ENCODE measurements at places on chromosomes 12 and 14. TPM values are rescaled to one million over a fixed set of nuclear protein-coding genes. Genes with fewer than 3 reads are reported as not detected.
A peak's percentile ranks its signal among the peaks of the same experiment; 100 is the strongest.

- DNase-seq: no peak
Observed at GRCh38 chr12:95837240-95838038, 21.3 kb upstream of the SNRPF start.

DNA sequence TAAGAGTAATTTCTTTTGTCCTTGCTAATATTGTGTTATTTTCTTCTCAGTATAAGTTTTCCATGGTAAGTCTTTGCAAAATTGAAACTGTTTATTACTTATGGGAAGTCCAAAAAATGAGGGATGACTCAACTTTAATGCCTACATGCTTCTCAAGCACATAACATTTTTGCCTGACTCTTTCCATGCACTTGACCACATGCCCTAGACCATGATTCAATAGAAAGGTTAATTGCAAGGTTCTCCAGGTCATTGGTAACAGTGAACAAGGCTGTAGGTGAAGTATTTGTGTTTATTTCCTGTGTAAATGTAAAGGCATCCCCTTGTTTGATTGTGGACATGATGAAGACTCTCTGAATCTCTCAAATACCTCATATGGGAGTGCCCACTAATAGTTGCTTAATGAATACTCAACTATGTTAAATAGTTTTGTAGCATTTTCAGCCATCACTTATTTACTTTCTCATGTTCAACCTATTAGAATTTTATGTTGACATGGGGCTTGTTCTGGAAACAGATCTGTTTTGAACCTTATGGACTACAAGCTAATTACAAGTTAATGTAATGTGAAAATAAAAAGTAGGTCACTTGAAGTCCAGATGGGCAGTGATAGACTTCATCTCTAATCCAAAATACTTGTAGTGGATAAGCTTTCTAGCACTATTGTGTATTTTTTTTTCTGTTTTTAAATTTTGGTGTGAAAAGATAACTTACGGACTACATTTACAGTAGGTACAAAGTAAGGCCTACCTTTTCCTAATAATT lies 131.7 kb downstream of the TMTC2 start:
- no peak for DNase-seq

DNA sequence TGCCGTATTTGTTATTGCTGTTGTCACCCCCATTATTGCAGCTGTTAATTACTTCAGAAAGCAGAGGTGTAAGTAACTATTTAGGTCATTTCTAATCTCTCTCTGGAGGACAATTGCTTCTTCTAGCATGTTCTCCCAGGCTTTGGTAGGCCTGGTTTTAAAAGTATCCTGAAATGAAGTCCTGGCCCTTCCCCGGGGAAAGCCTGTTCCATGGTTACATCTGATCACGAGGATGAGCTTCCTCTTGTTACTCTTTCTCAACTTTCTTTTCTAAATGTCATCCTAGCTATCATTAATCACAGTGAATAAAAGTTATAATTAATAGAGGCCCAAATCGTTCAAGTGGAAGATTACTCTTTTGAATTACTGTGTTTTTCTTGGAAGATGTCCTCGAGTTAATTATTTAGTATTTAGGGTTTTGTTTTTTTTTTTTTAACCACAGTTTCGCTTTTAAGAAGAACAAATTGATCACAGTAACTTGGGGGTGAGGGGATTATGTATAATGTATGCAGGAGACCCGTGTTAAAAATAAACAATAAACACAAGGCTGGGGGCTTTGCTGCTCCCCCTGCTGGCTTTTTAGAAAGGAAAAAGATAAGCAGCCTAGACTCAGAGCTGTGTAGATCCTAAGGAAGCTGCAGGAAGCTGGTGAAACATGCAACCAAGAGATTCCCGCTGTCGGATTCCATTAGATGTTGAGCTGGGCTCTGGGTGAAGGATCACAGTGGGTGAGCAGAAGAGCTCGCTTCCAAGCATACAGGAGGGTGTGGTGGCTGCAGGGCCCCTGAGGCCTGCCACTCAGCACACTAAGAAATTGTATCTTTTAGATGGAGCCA lies 420.1 kb downstream of the FUT8 start:
- no peak for DNase-seq

- DNase-seq: no peak
Observed at GRCh38 chr12:94872971-94873733, 130.3 kb downstream of the NDUFA12 start.

DNA sequence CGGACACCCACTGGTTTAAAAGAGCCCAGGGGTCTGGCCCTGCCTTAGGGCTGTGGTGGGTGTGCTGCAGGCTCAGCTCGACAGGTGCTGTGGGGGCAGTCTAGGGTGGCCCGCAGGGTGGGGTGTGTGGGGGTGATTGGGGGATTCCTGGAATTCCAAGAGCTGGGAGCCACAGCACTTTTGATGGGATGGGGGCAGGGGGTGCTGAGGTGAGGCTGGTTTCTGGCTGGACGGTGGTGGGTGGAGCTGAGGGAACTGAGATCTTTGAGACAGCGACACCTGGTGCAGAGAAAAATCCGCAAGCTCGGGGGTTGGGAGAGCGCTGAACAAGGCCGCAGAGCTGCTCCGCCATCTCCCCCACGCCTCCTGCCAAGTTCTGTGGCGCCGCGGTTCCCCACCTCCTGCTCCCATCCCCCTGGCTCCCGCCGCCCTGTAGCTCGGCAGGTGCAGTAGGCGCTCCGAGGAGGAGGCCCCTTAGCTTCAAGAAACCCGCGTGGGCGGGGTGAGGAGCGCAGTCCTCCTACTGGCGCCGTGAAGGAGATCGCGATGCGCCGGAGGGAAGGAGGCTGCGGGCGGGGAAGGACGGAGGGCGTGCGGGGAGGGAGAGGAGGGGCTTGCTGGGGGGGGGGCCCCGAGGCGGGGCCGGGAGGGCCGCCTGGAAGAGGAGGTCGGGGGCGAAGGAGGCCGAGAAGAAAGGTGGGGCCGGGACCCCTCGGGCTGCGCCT lies 1.3 kb upstream of the TEDC1 start:
- DNase-seq: peak; percentile 80

GRCh38 chr12:581321-581720 lies 81.9 kb downstream of the NINJ2 start:
- DNase-seq: no peak

DNA sequence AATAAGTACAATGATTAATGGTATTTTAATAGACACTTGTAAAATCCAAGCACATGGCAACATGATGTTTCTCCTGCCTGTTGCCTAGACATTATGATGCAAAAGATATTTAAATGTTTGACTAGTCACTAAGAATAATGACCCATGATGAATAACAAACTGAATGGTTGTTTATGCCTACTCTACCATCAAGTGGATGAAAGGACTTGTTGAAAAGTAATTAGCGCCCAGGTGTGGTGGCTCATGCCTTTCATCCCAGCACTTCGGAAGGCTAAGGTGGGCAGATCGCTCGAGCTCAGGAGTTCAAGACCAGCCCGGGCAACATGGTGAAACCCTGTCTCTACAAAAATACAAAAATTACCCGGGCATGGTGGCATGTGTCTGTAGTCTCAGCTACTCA lies 30.7 kb downstream of the KIF21A start:
- DNase-seq: no peak

DNA sequence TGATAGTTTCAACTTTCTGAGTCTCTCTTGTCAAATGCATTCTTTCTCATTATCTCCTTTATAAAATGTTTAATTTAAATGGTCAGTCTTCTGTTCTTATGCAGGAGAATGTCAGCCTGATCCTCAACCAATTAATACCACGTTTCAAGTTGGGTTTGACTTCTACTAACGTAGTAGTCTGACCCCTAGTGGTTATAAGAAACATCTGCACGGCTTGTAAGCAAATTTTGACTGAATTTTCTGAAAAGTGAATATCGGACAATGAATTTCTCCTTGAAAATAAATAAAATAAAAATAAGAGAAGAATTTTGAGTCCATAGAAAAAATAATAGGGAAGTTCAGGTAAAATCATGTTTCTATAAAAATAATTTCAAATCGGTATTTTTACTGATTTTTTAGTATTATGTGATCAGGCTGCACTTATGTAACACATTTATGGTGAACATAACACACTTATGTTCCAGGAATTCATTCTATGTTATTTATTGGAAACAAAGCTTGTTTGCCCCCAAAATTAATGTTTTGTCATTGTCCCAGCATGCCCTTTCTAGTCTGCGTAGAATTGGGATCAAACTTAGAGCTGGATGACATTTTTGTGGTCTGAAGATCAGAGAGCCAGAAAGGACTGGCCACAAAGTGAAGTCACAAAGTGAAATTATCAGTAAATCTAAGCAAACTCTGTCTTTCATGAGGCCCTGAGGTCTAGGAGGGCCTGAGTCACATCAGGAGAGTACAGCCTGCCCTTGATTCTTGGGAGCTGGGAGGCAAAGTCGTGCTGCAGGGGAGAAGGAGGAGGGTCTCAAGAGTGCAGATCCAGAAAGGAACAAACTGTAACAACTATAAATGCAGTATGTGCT lies 101.2 kb upstream of the STXBP6 start:
- DNase-seq: no peak

- no peak for DNase-seq
Observed at GRCh38 chr12:117101953-117102799, 3.0 kb upstream of the TESC start.

DNA sequence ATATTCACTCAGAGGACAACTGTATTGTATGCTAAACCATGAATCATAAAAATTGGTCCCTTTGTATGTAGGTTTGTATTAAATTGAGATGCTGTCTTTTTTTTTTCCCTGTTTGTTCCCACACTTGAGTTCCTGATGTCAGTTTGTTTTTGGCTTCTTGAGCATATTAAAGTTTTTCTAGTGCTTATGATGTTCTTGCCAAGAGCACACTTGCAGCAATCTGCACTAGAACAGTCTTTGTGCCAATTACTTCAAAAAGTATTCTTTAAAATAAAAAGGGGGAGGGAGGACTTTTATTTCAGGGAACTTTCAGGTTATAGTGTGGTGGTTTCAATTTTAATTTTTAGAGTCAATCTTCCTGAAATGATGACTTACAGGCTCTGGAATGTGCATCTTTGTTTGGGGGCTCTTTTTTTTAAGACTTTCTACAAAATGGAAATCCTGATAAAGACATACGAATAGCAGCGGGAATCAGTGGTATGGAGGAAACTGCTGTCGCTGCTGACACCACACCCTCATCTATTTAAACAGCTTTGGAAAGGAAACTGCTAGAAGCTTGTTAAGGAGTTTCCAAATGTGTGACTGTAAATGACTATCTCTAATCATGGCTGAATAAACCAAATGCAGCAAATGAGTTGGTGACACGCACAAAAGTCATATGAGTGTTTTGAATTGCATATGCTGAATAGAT lies 188.6 kb downstream of the EGLN3 start:
- peak; percentile 14 for DNase-seq

DNA sequence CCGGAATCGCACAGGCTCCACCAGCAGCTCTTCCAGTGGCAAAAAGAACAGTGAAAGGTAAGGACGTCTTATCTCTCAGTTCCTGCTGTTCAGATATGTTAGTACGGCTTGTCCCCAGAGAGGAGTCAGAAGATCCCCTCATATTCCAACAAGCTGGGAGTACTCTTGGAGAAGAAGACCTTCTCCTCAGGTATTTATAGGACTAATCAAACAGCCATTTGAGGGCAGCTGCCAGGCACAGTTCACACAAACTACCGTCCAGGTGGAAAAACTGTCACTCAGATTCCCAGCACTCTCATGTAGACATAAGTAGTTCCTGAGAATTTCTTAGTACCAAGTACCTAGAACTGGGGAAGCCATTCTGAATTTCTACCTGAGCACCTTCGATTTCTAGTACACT lies 85.3 kb downstream of the EML1 start:
- no peak for DNase-seq

DNA sequence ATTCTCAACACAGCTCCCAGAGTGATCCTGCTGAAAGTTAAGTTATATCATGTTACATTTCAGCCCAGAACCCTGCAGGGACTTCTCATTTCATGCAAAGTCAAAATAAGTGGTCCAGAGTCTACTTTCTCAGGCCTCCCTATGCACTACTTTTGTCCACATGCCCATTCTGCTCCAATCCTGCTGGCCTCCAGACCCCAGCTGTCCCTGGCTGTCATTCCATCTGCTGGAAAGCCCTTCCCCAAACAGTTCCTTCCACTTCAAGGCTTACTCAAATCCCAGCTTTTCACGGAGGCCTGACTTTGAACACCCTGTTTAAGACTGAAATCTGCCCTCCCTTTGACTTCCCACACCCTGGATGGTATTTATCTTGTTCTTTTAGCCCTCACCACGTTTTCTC lies 109.8 kb upstream of the DNM1L start:
- no peak for DNase-seq

Gene ANG
- total RNA-seq: 2.2 TPM

Gene CABP1
- 2.6 TPM for total RNA-seq

Gene ADCY4
- total RNA-seq: 37.0 TPM

Gene P2RX2
- not detected for total RNA-seq

Gene TAS2R42
- not detected for total RNA-seq

Gene FAM222A
- total RNA-seq: 7.2 TPM

Gene NOS1
- total RNA-seq: 0.66 TPM

Measured in heart right ventricle (tissue), 16 donors.